ENCODE measurements at places on chromosomes 1 and 21.

DNA sequence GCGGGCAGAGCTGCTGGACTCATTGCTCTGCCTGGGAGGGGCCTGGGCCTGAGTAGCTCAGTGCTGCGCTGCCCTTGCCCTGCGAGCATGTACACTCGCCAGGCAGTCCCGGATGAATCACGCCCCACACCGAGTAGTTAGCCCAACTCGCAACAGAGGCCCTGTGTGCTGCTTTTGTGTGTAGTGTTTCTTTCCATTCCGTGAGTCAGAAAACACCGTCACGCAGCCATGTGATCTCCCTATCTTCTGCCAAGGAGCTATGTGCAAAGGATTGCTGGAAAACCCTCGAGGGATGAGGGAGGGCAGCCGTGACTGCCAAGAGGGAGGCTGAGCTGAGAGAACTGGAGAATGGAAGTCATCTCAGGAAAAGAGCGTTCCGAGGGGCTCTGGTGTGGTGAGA is 37.3 kb downstream of the NENF start:
- DNase-seq, result no peak

DNA sequence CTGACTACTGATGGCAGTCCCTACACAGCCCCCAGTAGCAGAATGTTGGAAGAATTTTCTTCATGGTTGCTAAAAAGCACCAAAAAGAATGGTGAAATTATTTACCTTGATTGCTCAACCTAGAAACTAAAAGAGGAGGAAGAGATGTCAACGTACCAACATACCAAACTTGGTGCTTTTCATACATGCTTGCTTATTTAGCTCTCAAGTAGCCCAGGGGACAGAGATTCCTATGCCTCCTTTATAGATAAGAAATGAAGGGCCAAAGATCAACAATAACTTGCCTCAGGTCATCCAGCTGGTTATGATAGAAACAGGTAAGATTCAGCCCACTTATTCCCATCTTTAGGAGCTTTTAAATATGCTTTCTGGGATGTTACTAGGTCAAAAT is 170.6 kb downstream of the PIGK start:
- DNase-seq, result no peak

DNA sequence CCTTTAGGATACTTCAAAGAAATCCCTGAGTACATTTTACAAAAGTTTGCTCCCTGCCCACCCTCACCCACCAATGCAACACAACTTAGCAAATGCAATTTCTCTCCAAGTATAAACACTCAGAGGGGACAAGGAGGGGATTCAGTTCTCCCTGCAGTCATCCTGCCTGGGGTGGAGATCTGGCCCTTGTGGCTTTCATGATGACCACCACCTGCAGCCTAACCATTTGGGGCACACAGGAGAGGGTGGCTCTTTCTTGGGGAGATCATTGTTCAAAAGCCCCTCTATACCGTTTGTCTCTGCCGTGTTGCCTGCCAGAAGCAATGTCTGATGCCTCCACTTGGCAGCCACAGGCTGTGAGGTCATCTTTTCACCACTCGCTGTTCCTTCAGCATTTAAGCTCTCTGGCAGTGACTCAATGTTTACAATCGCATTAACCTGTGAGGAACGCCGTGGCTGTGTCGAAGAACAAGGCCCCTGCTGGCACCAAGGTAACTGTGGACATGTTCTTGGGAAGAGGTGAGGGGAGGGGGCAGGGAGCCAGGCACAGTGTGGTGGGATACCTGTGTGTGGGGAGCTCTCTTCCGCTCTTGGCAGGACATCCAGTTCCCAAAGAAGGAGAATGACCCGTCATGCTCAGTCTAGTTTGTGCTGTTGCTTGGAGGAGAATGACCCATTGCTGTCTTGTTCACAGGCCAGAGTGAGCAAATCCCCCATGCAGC is 103.9 kb upstream of the DUSP10 start:
- DNase-seq, result no peak

- peak; percentile 39 for DNase-seq
Measured at GRCh38 chr1:240455228-240455821, 156.6 kb downstream of the GREM2 start.

GRCh38 chr1:197771386-197771785 is 3.9 kb downstream of the DENND1B start:
- DNase-seq, result no peak

- peak; percentile 85 for DNase-seq
Measured at GRCh38 chr1:242139442-242139841, 140.5 kb upstream of the MAP1LC3C start.

- no peak for DNase-seq
Measured at GRCh38 chr1:37477946-37478345, 3.6 kb downstream of the ZC3H12A start.

DNA sequence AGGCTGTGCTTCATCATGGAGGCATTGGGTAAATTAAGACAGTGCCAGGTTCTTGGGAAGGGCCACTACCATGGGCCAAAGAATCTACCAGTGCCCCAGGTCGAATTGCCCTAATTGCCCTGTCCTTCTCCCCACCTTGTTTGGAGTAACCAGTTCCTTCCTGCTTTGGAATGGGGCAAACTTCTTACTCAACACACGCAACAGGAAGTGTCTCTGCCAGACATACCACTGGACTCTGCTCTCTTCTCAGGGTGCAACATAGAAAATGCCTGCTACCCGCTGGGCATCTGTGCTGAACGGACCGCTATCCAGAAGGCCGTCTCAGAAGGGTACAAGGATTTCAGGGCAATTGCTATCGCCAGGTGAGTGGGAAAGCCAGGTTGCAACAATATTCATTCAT is 15.8 kb downstream of the CDA start:
- no peak for DNase-seq

GRCh38 chr1:116881879-116882520 is 27.7 kb upstream of the PTGFRN start:
- peak; percentile 44 for DNase-seq

DNA sequence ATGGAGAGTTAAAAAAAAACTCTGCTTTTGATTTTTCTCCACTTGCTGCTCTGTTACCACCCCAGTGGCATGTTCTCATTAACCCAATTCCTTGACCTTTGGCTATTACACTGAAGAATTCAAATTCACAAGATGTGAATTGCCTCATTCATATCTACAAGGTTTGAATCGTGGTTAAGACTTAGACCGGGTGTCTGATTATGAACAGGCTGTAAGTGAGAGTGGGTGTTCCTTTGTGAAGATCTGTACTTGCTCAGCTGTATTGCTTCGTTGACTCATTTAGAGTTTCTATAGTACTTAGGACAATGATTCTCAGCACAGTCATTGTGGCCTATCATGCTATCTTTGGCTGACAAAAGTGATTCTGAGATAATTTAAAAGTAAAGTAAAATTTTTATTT is 36.4 kb downstream of the DNM3 start:
- DNase-seq, result peak; percentile 51

DNA sequence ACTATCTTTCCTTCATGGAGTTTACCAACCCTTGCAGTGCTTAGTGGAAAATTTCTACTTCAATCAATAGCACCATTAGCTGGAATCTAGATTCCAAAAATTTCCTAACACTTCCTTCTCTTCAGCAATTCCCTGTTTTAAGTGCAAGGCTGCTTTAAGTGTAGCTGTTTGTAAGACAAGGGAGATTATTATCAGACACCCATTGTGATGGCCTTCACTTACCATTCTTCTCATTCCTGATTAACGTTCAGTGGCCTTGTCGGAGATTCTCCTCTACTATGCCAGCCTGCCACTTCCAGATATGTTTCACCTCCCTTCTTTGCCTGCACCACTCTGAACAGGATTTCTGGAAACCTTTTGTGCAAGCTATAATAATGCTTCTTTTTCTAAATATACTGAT is 464.9 kb upstream of the ADGRL2 start:
- DNase-seq, result no peak

DNA sequence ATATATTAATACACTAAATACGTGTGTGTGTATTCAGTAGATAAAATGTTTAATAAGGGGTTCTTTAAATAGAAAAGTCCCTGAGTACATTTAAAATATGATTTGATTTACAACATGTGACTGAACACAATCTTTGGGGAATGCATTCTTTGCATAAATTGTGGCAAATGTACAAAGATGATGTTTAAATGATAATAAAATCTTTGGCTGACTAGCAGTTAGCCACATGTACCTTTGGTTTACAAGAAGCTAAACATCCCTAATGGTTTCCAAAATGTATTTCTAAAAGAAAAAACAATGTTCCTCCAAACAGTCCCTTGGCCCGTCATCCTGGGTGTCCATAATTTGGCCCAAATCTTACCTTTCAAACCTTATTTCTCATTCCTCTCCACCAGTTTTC is 106.4 kb upstream of the MARK1 start:
- DNase-seq, result no peak

GRCh38 chr1:230824551-230824918 is 43.8 kb downstream of the C1orf198 start:
- no peak for DNase-seq

DNA sequence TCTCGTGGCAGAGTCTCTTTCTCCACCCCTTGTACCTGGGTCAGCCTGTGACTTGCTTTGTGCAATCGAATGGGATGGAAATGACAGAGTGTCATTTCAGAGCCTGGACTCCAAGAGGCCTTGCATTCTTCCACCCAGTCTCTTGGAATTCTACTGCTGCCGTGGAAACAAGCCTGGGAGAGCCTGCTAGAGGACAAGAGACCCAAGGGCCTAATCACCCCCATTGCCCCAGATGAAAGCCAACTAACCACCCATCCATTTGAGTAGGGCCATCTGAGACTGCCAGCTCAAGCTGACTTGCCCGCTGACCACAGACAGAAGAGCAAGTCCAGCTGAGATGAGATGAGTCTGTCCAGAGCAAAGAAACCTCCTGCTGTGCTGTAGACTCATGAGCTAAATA is 201.6 kb downstream of the PTPRU start:
- no peak for DNase-seq

GRCh38 chr21:43328185-43328957 is 98.6 kb downstream of the SIK1 start:
- DNase-seq, result no peak

DNA sequence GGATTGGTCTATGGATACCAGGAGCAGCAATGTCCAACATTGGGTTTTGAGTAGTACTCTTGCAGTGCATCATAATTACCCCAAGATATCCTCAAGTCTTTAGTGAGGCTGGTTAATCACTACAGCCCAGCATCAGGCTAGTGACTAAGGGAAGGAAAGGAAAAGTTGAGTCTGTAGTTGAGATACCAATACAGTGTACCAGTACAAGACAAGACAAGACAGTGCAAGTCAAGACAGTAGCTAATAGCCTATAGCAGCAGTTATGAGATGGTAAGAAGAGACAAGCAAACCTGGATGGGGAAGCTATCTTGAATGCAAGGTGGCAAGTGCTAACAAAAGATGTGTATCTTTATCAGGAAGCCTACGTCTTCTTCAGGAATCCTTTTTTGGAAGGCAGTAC is 13.3 kb upstream of the GNG12 start:
- no peak for DNase-seq

- no peak for DNase-seq
Measured at GRCh38 chr1:19941206-19941568, 17.8 kb upstream of the PLA2G2E start.

DNA sequence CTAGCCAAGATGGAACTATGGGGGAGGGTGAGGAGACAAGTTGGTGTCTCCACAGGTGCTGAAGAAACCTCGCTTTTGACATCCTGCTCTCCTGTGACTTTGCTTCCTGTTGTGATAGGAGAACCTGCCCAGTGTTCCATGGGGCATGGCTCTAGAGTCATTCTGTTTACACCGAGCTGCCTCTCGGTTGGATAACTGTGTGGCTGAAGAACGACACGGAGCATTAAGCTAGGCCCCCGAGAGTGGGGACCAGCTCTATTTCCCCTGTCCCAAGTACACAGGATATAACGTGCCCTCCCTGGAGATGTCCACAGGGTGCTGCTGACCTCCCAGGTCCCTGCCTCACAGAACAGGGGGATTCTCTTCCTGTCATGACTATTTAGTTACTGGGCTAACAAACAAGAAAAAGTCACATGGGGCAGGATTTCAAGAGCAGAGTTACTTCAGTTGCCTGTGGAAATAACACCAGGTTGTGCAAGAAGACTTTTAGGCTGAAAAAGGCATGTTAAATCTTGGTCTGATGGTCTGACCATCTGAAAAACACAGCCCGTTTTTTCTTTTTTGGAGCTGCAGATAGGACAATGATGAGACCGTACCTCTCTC is 29.4 kb upstream of the PPP2R5A start:
- no peak for DNase-seq

DNA sequence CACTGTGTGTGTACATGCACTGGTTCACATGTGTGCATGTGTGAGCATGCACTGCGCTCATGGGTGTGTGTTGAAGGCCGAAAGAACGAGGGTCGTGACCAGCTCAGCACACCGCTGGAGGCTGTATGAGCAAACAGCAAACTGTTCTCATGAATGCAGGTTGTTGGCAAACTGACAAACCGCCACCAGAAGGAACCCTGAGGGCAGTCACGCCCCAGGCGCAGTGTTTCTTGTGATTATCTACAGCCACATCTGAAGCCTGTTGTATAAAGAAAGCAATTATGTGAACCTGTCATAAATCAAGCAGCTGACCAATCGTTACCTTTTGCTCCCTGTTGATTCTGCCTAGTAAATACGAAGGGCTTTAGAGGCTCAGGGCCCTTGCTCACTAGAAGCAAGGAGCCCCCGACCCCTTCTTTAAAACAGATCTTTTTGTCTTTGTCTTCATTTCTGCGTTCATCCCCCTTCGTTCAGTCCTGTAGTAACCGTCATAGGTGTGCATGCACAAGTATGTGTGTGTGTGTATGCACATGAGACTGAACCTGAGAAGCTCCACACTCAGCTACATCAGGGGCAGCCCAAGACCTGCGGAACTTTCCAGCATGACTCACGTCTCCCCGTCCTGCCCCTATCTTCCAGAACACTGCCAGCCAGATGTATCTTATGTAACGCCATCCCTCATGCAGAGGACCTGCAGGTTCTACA is 16.8 kb upstream of the RIPK4 start:
- peak; percentile 97 for DNase-seq

DNA sequence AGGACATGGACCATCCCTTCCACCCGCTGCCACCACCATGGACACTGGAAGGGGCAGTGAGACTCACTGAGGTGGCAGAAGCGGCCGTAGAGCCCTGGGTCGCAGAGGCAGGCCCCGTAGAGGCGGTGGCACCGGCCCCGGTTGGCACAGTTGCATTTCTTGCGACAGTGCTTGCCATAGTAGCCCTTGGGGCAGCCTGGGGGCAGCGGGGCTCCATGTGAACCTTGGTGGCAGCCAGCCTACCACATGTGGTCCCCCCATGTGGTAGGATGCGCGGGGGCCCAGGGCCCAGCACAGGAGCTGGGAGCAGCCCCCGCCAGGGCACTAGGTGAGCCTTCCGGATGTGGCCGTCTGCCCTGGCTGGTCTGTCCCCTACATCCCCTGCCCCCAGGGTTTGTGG is 51.6 kb downstream of the ARHGEF16 start:
- no peak for DNase-seq

DNA sequence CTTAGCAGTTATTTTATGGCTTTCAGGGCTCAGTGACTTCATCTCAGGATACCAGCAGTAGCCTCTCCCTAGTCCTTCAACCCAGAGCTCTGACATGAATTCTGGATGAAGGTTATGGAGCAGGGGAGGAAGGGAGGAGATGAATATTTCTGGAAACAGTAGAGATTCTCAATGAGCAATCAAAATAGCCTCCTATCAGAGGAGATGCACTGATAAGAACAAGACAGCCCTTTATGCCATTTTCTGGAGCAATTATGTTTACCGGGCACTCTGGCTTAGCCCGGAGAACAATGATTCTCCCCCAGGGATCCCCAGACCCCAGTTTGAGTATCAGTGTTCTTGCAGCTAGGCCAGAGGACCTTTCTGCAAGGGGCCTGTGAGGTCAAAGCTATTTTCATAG is 37.9 kb upstream of the EDARADD start:
- DNase-seq, result no peak
